ENCODE measurements at places on chromosomes 6 and 20. TPM values are rescaled to one million over a fixed set of nuclear protein-coding genes. Genes with fewer than 3 reads are reported as not detected.

GRCh38 chr6:16056263-16056870, 72.5 kb upstream of the MYLIP start:
- no peak overlapping the region for H3K27ac ChIP-seq
- H3K4me1 ChIP-seq, result no peaks in the 10 kb centered on the region

DNA sequence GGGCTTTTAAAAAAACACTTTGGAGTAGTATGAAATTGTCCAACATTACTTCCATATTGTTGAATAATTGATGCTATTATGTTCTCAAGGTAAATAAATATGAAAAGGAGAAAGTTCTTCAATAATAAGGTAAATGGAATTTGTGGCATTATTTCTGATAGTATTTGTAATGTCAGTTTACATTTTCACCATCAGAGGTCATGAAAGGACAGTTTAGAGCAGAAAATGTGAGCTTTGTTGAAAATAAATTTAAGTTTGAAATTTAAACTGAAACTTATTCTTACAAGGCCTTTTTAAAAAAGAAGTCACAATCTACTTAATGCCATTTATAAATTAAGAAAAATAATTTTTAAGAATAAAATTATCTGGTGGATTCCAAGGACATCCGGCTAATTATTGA, 15.8 kb upstream of the CEP162 start:
- DNase-seq, result no peak
- no peak overlapping the region for H3K27ac ChIP-seq

The ARFGEF3 gene
- 44.6 TPM for total RNA-seq

DNA sequence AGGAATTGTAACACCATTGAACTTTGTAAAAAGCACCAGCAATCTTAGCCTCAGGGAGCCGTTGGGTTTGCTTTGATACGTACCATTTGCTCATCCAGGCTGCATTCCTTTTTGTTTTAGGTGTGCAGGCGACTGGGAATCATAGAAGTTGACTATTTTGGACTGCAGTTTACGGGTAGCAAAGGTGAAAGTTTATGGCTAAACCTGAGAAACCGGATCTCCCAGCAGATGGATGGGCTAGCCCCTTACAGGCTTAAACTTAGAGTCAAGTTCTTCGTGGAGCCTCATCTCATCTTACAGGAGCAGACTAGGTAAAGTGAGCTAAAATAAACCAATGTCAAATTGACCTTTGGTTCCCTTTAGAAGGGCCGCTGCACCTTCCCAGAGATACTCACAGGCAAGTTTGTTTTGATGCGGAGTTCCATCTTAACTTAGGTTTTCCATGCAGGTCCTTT, 1.6 kb downstream of the MYLIP start:
- DNase-seq, result peak; percentile 73
- peak overlapping the region; percentile 95 for H3K4me3 ChIP-seq
- peak overlapping the region; percentile 98 for H3K27ac ChIP-seq
- H3K36me3 ChIP-seq, result peaks cover 6% of the 10 kb centered on the region
- H3K4me1 ChIP-seq, result peaks cover 47% of the 10 kb centered on the region

DNA sequence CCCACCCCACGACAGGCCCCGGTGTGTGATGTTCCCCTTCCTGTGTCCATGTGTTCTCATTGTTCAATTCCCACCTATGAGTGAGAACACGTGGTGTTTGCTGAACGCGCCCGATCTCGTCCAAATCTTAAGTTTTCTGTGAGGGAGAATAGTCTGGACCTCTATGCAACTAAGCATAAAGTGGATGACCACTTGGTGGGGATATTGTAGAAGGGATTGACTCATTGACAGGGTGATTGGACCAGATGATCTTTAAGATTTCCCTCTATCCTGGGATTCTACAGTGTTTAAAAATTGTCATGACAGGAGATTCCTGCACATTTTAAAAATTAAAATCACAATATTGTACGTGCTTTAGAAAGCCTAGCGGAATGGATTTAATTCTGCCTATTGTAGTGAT, 141.3 kb downstream of the TRMT11 start:
- no peak overlapping the region for H3K27ac ChIP-seq
- H3K27me3 ChIP-seq, result no peaks in the 10 kb centered on the region
- H3K4me1 ChIP-seq, result no peaks in the 10 kb centered on the region
- H3K36me3 ChIP-seq, result peaks cover 5% of the 10 kb centered on the region

The C20orf96 gene
- 8.4 TPM for total RNA-seq

GRCh38 chr6:111703723-111704122, 98.0 kb upstream of the TRAF3IP2 start:
- no peaks in the 10 kb centered on the region for H3K4me1 ChIP-seq
- no peaks in the 10 kb centered on the region for H3K27me3 ChIP-seq
- no peak overlapping the region for H3K4me3 ChIP-seq
- peaks cover 44% of the 10 kb centered on the region for H3K36me3 ChIP-seq

Measured in stomach (tissue), 19 donors.